Hepatocyte (in vitro differentiated cells): ENCODE measurements at places on chromosomes 5 and 9. TPM values are rescaled to one million over a fixed set of nuclear protein-coding genes. Genes with fewer than 3 reads are reported as not detected.

IL11RA gene
- 69.4 and 74.6 TPM in 2 replicates for total RNA-seq

SPEF2 gene
- total RNA-seq = 5.1 and 5.7 TPM in 2 replicates

EXOSC2 gene
- total RNA-seq = 19.5 and 24.3 TPM in 2 replicates

SPAAR gene
- total RNA-seq = not detected in 2 replicates

PCDHA3 gene
- total RNA-seq = 0.84 and 1.1 TPM in 2 replicates

GPR21 gene
- total RNA-seq = 0.50 and 2.2 TPM in 2 replicates

ZDHHC11 gene
- total RNA-seq = 3.0 and 5.8 TPM in 2 replicates

GRCh38 chr5:34554641-34555040 is 101.5 kb upstream of the RAI14 start:
- H3K27ac ChIP-seq = no peak overlapping the region
- H3K4me3 ChIP-seq = no peak overlapping the region
- DNase-seq = no peak
- H3K27me3 ChIP-seq = no peaks in the 10 kb centered on the region

GRCh38 chr5:76720988-76721569 is 5.2 kb downstream of the F2R start:
- no peak overlapping the region for H3K4me3 ChIP-seq
- H3K27me3 ChIP-seq = no peaks in the 10 kb centered on the region
- no peak overlapping the region for H3K27ac ChIP-seq
- DNase-seq = no peak
- H3K36me3 ChIP-seq = no peaks in the 10 kb centered on the region

GRCh38 chr9:96612105-96612965 is 7.3 kb downstream of the CDC14B start:
- peaks cover 8% of the 10 kb centered on the region for H3K4me1 ChIP-seq
- peak overlapping the region; percentile 69 for H3K27ac ChIP-seq
- H3K4me3 ChIP-seq = no peak overlapping the region
- DNase-seq = peak; percentile 79

DNA sequence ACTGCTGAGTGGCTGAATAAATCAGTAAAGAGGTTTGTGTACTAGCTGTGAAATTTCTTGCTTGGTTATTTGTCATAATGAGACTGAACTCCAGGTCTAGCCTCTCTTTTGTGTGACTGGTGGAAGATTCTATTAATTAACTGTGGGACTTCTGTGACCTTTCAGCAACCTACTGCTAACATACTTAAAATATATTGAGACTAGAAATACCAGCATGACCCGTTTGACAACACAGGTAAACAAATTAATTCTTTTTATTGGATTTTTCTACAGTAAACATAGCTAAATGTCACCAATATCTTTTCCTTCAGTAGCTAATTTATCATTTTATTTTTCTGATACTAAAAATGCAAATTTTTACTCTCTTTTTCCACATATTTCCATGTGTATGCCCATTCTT is 390.4 kb upstream of the KCNN2 start:
- no peak overlapping the region for H3K27ac ChIP-seq
- H3K27me3 ChIP-seq = no peaks in the 10 kb centered on the region
- H3K4me3 ChIP-seq = no peak overlapping the region
- no peaks in the 10 kb centered on the region for H3K36me3 ChIP-seq

DNA sequence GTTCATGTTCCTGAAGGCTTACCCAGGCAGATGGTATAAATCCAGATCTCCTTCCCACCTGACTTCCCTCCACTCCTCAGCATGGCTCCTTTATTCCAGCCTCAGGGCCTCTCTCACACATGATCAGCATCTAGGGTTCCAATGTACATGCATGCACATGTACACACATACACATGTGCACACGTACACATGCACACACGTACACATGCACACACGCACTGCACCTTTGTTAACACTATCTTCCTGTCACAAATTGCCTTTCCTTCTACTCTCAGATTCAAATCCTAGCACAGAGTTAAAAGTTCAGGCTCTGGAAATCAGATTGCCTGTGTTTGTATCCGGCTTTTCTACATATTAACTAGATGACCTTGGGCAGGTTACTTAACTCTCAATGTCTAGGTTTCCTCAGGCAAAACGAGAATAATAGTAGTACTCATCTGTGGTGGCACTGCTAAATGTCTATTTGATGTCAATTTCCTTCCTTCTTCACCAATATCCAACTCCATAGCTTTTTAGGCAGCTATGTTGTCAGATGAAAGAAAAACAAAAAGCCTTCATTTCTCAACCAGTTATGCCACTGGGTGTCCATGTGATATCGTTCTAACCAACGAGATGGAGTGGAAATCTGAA is 12.8 kb upstream of the SELENOP start:
- no peak overlapping the region for H3K4me3 ChIP-seq
- H3K27me3 ChIP-seq = no peaks in the 10 kb centered on the region
- no peak for DNase-seq
- H3K27ac ChIP-seq = peak overlapping the region; percentile 35
- H3K4me1 ChIP-seq = peaks cover 14% of the 10 kb centered on the region
- no peaks in the 10 kb centered on the region for H3K36me3 ChIP-seq

- H3K4me1 ChIP-seq = no peaks in the 10 kb centered on the region
- H3K27me3 ChIP-seq = no peaks in the 10 kb centered on the region
- no peak for DNase-seq
- no peaks in the 10 kb centered on the region for H3K36me3 ChIP-seq
- no peak overlapping the region for H3K27ac ChIP-seq
These were observed 9.3 kb upstream of the SCGB3A1 start for GRCh38 chr5:180600554-180601041.

DNA sequence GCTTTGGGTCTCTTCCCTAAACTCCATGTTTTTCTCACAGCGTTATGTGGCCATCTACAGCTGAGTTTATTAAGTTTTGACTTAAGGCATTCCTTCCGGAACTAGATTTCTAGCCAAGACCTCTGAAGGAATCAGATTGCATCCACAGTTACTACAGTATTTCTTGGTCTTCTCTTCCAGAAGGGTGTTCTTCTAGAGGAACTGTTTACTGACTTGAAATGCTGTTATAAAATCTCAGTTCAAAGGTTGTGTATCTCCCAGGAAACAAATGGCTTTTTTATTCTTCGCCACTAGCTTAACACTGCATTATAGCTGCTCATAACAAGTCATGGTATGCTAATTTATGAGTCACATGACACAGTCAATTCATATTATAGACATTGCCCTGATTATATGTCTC is 55.3 kb upstream of the RAD23B start:
- peak overlapping the region; percentile 61 for H3K27ac ChIP-seq
- H3K36me3 ChIP-seq = no peaks in the 10 kb centered on the region
- no peak for DNase-seq
- H3K27me3 ChIP-seq = no peaks in the 10 kb centered on the region
- H3K4me3 ChIP-seq = no peak overlapping the region

DNA sequence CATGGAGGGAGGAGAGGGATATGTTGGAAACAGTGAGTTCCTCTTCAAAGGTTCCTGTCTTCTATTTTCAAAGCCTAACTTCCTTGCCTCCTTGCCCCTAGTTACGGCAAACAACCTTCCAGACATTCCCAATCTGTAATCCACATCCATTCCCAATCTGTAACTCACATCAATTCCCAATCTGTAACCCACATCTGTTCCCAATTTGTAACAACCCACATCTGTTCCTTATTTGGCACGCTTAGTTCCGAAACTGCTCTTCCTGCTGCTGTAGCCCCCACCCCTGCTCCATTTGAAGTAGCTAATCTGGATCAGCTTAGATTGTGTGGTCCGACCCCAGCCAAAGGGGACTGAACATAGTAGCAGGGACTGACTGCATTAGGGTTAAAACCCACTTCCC is 23.9 kb upstream of the IDNK start:
- peaks cover 4% of the 10 kb centered on the region for H3K4me1 ChIP-seq
- no peaks in the 10 kb centered on the region for H3K27me3 ChIP-seq
- H3K4me3 ChIP-seq = no peak overlapping the region
- H3K27ac ChIP-seq = peak overlapping the region; percentile 11

DNA sequence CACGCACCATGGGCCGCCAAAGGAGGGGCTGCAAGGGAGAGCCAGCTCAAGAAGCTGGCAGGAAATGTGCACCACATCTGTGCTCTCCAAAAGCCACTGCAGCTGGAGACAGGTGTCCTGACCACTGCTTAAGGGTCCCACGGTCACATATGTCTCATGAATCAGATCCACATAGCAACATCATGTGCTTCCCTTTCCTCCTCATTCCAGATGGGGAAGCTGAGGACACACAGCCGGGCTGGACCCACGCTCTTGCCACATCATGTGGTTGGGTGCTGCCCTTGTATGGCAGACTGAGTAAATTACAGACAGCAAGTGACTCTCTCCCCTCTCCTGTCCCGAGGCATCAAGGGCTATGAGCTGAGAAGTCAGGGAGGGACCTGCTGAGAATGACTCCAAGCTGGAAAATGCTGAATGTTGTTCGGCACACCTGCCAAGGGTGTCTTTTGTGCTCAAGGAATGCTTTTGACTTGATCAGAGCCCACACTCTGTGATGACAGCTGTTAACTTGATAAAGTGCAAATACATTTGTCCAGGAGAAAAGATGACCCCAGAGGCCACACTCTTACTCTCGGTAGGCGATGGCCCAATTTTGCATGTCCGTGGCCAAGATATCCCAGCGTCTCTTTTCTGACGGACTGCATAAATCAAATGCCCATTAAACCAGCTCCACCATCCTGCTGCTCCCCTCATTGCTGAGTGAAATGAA is 58.2 kb downstream of the NSUN2 start:
- H3K4me3 ChIP-seq = no peak overlapping the region
- peaks cover 5% of the 10 kb centered on the region for H3K27me3 ChIP-seq
- DNase-seq = no peak
- H3K27ac ChIP-seq = no peak overlapping the region
- no peaks in the 10 kb centered on the region for H3K36me3 ChIP-seq
- no peaks in the 10 kb centered on the region for H3K4me1 ChIP-seq

- H3K27me3 ChIP-seq = no peaks in the 10 kb centered on the region
- peak; percentile 63 for DNase-seq
- H3K27ac ChIP-seq = peak overlapping the region; percentile 80
These were observed 666.9 kb upstream of the KLF4 start for GRCh38 chr9:108156270-108156998.

GRCh38 chr5:1792842-1793266 is 6.8 kb downstream of the MRPL36 start:
- no peaks in the 10 kb centered on the region for H3K4me1 ChIP-seq
- H3K4me3 ChIP-seq = no peak overlapping the region
- H3K27me3 ChIP-seq = no peaks in the 10 kb centered on the region
- no peak for DNase-seq
- H3K36me3 ChIP-seq = no peaks in the 10 kb centered on the region

DNA sequence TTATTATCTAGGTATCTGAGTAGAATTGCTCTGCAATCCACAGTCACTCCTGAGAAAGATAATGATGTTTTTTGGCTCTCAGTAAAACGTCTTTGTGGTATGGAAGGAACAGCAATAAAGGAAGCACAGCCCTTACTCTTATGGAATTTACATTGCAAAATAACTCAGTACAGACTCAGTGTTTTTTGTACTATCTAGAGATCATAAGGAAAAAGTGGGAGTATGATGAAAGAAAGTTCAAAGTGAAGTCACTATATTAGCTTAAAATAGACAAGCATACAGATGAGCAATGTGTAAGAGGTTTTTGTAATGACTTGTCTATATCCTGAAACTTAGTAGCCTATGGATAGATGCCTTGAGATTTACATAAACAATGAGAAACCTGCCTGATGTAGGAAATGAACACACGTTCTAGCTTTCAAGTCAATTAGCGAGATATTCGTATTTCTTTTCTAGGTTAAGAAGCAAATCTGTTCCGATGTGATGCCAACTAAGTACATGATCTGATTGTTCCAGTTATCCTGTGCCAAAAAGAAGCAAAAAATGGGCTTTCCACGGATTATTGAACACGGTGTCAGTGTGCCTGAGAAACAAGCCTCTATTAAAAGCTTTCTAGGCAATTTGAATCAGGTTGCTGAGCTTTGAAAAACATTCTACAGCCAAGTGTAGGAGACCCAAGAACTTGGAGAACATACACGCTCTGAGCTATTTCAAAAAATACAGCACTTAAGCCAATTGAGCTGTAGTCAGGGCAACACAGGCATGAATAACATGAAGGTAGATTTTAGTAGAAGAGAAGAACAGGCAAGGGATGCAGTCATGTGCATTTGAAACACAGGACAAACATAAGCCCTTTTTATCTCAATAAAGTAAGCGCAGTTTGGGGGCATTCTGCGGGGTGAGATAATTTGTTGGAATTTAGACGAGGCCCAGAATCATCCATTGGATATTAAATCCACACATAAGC is 86.3 kb upstream of the TAF11L2 start:
- H3K27me3 ChIP-seq = no peaks in the 10 kb centered on the region
- no peak for DNase-seq
- H3K4me1 ChIP-seq = peaks cover 9% of the 10 kb centered on the region
- H3K27ac ChIP-seq = peak overlapping the region; percentile 38
- no peak overlapping the region for H3K4me3 ChIP-seq

- DNase-seq = no peak
- peaks cover 3% of the 10 kb centered on the region for H3K36me3 ChIP-seq
- H3K27me3 ChIP-seq = no peaks in the 10 kb centered on the region
- H3K4me1 ChIP-seq = peaks cover 20% of the 10 kb centered on the region
- no peak overlapping the region for H3K27ac ChIP-seq
These were observed 12.9 kb downstream of the MACROH2A1 start for GRCh38 chr5:135386096-135386495.

- H3K36me3 ChIP-seq = no peaks in the 10 kb centered on the region
- no peaks in the 10 kb centered on the region for H3K27me3 ChIP-seq
- peak overlapping the region; percentile 32 for H3K27ac ChIP-seq
- DNase-seq = no peak
- no peak overlapping the region for H3K4me3 ChIP-seq
- H3K4me1 ChIP-seq = peaks cover 5% of the 10 kb centered on the region
These were observed 77.3 kb downstream of the PALM2AKAP2 start for GRCh38 chr9:109857336-109857735.

- no peak overlapping the region for H3K4me3 ChIP-seq
- no peak for DNase-seq
- H3K27ac ChIP-seq = no peak overlapping the region
These were observed 27.0 kb downstream of the VCAN start for GRCh38 chr5:83498585-83498984.
